Mesothelial cell of epicardium (in vitro differentiated cells): ENCODE measurements at places on chromosomes 16 and 17. TPM values are rescaled to one million over a fixed set of nuclear protein-coding genes. Genes with fewer than 3 reads are reported as not detected.

DNA sequence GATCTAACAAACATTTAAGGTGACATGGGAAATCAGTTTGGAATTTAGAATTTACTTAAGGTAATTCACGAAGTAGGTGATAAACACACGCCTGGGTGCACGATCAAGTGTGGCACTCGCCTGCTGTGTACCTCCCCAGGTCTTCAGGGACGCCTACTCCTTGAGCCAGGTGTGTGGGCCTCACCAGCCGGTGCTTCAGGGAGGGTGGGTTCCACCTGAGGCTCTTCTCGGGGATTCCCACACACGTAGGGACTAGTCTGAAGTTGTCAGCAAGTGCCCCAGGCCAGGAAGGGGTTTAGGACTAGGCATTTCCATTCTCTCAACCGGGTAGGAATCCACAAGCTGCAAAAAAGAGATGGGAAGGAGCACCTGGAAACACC is 9.8 kb upstream of the NAT9 start:
- DNase-seq = no peak

The RTN4RL1 gene
- 0.20 to 0.23 TPM (median 0.22 TPM) in 3 replicates for total RNA-seq

DNA sequence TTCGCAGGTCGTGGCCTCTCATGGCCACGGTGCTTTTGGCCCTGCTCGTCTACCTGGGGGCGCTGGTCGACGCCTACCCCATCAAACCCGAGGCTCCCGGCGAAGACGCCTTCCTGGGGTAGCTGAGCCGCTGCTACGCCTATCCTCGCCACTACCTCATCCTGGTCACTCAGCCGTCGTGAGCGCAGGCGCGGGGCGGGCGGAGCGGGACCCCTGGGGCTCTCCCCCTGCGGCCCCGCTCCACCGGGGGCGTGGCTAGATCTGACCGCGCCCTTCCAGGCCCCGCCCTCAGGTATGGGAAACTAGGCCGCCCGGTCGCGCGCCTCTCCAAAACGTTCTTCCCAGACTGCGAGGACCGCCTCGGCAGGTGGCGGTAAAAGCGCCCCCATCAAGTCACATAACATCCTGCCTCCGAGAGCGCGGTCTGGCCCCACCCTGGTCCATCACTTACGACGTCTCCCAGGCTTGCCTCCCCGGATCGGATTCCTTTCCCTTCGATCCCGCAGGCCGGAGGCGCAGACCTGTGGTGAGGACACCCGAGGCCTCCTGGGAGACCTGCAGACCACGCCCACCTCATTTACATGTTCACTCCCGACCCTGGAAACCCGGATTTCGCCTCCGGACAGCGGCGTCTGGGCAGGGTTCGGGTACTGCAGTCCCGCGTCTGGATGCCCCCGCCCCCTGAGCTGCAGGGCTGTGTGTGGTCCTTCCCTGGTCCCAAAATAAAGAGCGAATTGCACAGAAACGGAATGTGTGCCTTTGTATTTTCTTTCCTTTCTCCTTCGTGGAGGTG is 91.5 kb upstream of the TMEM97 start:
- DNase-seq = peak; percentile 76

GRCh38 chr16:70688246-70688742 is 2.4 kb upstream of the MTSS2 start:
- DNase-seq = no peak

GRCh38 chr17:81579821-81580321 is 27.7 kb upstream of the FAAP100 start:
- no peak for DNase-seq

GRCh38 chr17:7548585-7549400 is at the start of gene TNFSF12:
TSS of gene TNFSF12 (plus strand) at chr17:7549058. CDS start at chr17:7549154, 96 bp downstream.
- DNase-seq = peak; percentile 43

The ADORA2B gene
- 3.8 to 4.6 TPM (median 4.5 TPM) in 3 replicates for total RNA-seq

DNA sequence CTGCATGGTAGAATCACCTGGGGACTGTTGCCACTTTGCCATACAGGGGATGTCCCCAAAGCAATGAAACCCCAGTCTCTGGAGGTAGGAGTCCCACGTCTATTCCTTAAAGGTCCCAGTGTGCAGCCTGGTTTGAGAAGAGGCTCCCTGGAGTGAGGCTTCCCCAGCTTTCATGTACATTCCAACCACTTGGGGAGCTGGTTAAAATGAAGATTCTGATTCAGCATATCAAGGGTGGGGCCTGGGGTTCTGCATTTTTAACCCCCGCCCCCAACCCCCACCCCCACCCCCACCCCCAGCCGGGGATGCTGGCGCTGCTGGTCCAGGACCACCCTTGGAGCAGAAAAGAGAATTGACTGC is 241.2 kb downstream of the FOXL1 start:
- DNase-seq = no peak

The DRC3 gene
- total RNA-seq = 2.9 to 3.2 TPM (median 3.2 TPM) in 3 replicates

The NHLRC4 gene
- 2.3 to 3.0 TPM (median 2.7 TPM) in 3 replicates for total RNA-seq

The BICDL2 gene
- total RNA-seq = 4.5 to 5.8 TPM (median 5.1 TPM) in 3 replicates

- DNase-seq = no peak
Measured at GRCh38 chr17:20216154-20216815, 207.1 kb downstream of the SPECC1 start.

The CLEC18A gene
- 2.2 to 2.4 TPM (median 2.4 TPM) in 3 replicates for total RNA-seq

GRCh38 chr16:13944816-13945215 is 24.9 kb downstream of the ERCC4 start:
- DNase-seq = no peak

The KIF18B gene
- total RNA-seq = 19.0 to 20.2 TPM (median 19.2 TPM) in 3 replicates

DNA sequence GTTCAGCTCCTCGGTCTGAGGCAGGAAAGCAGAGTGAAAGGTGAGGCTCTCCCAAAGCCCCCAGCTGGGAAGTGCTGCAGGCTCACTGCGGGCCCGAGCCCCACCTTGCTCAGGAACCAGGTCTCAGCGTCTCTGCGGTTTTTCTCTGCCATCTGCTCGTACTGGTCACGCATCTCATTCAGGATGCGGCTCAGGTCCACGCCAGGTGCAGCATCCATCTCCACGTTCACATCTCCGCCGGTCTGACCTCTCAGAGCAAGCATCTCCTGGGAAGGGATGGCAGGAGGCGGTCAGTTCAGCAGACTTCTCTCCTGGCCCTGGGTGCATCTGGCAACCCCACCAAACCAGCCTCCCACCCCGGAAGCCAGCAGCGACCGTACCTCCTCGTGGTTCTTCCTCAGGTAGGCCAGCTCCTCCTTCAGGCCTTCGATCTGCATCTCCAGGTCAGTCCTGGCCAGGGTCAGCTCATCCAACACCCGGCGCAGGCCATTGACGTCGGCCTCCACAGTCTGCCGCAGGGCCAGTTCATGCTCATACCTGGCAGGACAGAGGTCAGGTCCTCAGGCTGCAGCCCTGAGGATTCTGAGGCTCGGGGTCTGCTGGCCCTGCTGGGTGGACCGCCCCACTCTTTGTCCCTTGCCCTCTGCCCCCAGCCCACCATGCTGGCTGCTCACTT is 1.5 kb downstream of the KRT16 start:
- no peak for DNase-seq

The DDX42 gene
- 183 to 197 TPM (median 186 TPM) in 3 replicates for total RNA-seq

- no peak for DNase-seq
Measured at GRCh38 chr17:80114758-80115157, 13.4 kb downstream of the GAA start.

DNA sequence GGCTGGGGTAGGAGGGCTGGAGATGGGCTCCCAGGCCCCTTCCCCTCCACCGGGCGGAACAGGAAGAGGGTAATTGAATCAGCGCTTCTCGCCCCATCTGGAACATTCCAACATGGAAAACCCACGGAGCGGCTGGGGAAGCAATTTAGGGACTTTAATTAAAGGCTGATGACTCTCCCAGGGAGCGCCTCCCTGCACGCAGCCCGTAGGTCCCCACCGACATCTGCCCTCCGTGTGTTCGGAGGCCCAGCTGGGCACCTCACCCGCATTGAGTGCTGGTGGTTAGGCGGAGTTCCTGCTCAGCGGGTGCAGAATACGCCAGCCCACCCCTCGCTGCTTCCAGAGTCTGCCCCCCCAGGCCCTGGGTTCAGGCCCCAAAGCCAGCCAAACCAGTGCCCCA is 10.0 kb downstream of the HS3ST6 start:
- DNase-seq = no peak

The CCL17 gene
- total RNA-seq = not detected in 3 replicates

The LAT gene
- total RNA-seq = 6.3 to 7.9 TPM (median 6.5 TPM) in 3 replicates

DNA sequence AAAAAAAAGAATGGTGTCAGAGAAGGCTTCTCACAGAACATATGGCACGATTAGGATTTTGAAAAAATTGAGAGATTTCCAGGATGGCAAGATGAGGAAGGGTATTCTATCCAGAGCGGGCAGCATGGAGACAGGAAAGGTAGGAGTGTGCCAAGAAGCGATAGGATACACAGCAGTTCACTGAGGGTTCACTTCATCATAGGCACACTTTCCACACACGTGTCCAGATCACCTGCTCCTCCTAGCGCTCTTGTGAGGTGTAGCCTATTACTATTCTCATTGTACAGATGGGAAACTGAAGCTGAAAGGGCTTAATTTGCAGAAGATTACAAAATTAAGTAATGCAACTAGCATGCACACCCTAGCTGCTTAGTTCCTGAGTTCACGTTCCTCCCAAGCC is 6.2 kb upstream of the ELAC2 start:
- no peak for DNase-seq

DNA sequence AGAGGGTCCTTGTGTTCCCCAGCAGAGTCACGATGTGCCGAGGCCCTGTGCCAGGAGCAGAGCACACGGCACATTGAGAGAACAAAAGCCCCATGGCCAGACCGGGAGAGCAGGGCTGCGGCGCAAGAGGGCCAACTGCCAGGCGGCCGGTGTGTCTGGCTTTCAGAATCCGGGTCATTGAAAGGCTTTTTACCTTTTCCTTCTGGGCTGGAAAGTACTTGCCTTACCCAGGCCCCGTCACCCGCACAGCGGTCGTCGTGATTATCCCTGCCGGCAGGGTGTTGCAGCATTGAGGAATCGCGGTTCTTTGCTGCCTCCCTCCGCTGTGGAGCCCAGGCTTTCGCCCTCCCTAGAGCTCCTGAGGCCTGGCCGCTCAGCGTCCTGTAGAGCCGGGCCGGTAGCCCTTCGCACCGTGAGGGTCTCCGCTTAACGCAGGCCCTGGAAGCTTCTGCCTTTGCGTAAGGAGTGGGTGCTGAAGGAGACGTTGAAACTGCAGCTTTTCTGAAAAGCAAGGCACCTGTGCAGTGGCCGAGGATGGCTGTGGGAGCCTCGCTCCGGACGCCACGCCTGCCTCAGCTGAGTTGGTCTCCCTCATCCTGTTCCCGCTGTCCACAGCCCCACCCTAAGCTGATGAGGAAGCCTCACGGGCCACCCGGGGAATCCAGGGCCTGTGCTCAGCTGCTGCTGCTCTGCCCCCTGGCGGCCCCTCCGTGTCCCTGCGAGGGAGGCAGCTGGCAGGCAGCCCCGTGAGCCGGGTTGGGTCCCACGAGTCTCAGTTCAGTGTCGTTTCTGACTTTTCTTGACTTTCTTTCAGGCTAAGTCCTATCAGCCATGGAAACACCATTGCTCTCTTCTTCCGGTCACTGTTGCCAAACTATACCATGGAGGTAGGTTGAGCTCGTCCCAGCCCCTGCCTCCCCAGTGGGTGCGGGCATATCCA is 8.6 kb upstream of the MC1R start:
- peak; percentile 59 for DNase-seq

GRCh38 chr17:27849474-27850185 is 43.5 kb downstream of the LYRM9 start:
- no peak for DNase-seq
